NT2/D1 (cell line): ENCODE measurements at places on chromosomes 6 and 20.
A peak's percentile ranks its signal among the peaks of the same experiment; 100 is the strongest.

- DNase-seq = no peak
Observed at GRCh38 chr20:23339986-23340385, 10.6 kb upstream of the NXT1 start.

GRCh38 chr6:157323255-157323965 lies at the start of gene TMEM242:
TMEM242 (minus strand) TSS chr6:157323519; CDS start chr6:157323499, 20 bp downstream.
- peak; percentile 80 for DNase-seq

DNA sequence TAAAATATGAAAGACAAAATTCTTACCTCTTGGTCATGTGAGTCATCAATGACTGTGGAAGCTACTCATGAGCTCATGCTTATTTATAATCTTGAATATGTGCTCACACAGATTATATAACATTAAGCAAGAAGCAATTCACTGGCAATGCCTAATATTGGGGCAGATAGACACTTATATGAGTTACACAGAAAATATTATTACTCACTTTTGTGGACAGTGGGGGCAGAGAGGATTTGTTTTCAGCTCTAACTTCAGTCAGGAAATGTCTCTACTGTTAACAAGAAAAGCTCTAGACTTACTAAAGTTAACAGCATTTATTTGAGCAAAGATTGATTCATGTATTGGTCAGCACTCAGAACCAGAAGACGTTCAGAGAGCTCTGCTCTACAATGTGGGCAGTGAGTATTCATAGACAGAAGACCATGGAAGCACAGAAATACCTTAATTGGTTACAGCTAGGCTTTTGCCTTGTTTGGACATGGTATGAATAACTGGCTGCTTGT lies 85.8 kb upstream of the AHI1 start:
- no peak for DNase-seq

DNA sequence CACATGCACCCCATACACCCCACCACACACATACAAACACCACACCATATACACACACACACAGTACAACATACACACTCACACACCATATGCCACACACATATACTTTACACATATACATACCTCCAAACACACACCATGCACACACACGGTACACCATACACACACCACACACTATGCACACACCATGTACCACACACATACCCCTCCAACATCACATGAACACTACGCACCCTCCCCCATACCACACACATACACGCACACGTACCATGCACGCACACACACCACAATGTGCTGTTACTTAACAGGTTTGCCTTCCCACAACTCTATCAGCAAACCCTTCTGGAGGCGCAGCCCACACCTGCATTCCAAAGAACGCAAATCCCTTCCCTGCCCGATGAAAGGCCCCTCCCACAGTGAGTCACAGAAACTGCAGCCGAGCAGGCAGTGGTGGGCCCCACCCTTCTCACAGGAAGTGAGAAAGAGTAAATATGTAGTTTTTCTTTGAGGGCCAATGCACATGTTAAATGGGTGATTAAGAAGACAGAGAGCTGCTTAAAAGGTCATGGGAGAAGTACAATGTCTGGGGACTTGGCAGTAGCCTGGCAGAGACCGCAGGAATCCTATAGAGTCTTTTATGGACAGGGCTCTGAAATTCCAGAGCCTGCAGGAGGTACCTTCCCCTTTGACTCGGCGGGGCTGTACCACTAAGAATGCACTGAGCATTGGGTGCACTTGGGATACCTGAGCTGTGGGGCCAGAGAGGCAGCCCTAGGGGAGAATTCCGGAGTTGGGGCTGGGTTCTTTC lies 34.1 kb upstream of the EZR start:
- DNase-seq = peak; percentile 95

DNA sequence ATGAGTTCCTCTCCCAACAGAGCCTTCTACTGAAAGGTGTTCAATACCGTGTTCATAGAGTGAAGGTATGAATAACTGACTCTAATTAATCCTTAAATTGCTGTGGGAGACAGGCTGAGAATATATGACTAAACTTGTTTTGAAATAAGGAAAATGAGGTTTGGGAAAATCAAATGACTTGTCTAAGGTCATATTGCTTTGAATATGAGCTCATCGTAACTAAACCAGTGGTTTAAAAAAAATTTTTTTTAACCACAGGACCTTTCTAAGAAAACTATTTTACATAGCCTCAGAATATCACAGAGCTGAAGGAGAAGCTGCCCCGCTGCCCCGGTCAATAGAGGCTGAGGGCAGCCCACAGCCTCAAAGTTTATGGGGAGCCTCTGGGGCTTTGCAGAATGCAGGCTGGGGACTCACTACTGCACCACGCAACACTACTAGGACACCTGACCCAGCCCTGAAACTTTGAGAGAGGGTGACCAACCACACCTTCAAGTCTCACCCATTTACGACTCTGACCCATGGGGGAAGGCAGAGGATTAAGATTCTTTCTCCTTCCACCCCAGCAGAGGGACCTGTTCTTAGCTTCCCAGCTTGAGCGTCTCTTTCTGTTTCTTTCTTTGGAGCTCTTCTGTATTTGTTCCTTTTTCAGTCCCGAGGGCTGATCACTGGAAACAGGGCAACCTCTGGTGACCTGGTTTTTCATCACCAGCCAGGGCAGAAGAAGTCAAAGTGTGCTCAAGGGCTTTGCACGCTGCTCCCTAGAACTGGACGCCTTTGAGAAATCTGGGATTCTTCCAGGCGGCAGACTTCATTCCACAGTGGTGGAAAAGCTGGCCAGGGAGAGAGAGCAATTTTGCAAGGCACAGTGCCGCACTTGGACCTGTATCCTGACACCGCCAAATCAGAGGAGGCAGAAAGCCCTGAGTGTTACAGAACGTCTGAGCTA lies 220.2 kb downstream of the ATXN1 start:
- DNase-seq = no peak

DNA sequence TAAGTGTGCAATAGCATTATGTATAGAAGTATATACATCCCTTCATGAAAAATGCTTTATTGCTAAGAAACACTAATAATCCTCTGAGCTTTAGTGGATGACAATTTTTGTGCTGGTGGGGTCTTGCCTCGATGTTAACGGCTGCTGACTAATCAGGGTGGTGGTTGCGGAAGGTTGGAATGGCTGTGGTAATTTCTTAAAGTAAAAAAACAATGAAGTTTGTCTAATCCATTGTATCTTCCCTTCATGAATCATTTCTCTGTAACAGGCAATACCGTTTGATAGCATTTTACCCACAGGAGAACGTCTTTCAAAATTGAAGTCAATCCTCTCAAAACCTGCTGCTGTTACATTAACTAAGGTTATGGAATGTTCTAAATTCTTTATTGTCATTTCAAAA lies 816.5 kb upstream of the GJE1 start:
- DNase-seq = no peak

- no peak for DNase-seq
Observed at GRCh38 chr20:10788055-10788454, 114.3 kb upstream of the JAG1 start.

- no peak for DNase-seq
Observed at GRCh38 chr6:85556992-85557668, 36.5 kb downstream of the SNX14 start.

DNA sequence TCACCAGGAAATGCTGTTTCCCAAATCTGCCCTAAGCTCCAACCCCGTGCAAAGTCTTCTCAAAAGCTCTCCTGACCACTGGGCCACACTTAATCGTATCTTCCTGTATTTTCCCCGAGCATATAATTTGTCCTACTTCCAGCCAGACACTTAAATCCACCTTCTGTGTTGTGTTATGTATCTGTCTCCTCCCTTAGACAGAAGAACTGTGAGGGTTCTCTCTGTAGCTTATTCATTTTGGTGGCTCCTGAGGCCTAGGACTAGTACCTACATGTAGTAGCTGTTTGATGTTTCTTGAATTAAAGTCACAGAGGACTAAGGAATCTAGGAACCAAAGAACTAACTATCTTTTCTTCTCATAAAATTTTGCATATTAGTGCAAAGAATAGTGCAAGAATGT lies 292.6 kb downstream of the ALDH8A1 start:
- no peak for DNase-seq

DNA sequence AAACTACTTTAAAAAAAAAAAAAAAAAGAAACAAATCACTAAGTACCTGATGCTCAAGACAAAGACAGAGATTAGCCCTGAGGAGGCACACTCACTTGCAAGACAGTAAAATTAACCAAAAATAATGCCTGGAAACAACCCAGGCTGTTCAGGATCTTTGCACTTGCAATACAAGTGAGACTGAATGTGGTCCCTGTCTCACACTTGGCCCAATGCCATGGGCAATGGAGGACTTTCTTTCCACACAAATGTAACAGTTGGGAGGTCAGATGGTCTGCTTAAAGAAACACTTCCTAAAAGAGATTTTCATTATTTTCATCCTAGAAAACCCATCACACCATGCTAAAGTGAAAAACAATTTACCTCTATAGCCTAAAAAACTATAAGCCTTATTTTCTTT lies 16.2 kb downstream of the STAU1 start:
- no peak for DNase-seq

GRCh38 chr20:9403448-9403847 lies 110.9 kb upstream of the LAMP5 start:
- DNase-seq = no peak

GRCh38 chr6:33177552-33178446 lies 14.5 kb downstream of the COL11A2 start:
- DNase-seq = no peak

DNA sequence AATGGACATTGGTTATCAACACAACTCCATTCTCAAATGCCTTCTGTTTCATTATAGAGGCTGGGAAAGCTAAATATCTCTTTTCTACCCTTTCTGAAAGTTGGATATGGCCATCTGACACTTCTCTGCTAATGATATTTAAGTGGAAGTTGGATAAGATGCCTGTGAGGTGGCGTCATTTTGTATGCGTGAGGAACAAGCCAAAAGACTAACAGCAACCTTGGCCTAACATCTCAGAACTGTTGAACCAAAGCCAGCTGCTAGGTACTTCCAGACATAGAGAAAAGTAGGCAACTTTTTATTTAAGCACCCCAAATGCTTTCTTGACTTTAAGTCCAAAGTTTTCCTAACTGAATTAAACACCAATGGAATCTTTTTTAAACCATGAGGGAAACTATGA lies 708.4 kb downstream of the CD109 start:
- no peak for DNase-seq

DNA sequence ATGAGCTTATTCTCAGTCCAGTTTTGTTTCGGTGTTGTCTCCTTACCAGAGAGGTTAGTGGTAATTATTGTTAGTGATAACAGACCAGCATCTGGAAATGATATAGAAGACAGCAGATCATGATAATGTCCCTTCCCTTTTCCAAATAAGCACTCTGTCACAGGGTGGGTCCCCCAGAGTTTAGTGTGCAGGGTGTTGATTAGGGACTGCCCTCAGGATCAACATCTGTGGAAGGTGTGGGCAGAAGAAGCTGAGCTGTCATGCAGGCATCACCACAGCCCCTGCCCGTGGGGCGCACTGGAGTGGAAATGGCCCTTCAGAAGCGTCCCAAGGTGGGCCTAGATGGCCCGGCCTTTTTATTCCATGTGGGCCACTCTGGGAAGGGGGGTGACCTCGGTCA lies 67.6 kb upstream of the DTNBP1 start:
- DNase-seq = no peak

GRCh38 chr20:40669692-40670091 lies 19.3 kb downstream of the MAFB start:
- DNase-seq = no peak

GRCh38 chr6:117395164-117395563 lies 30.6 kb downstream of the ROS1 start:
- no peak for DNase-seq

DNA sequence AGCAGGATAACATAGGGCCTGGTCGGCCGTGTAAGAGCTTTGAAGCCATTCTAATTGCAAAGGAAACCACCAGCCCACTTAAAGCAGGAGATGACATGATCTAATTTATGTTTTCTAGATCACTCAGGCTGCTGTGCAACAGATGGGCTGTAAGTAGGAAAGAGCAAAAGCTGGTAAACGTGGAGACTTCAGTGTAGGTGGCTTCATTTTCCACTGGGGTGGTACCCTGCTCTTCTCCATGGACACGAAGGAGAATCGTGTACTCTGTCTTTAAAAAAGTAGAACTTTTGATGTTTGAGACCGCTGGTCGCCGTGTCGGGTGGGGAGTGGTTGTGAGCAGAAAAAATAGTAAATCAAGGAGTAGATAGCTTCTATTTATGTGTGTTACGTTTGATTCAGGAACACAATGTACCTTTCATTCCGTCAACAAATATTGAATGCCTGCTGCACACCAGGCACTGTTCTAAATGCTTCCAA lies 6.4 kb downstream of the CASS4 start:
- no peak for DNase-seq

GRCh38 chr6:69801225-69801624 lies 4.4 kb upstream of the LMBRD1 start:
- DNase-seq = no peak

DNA sequence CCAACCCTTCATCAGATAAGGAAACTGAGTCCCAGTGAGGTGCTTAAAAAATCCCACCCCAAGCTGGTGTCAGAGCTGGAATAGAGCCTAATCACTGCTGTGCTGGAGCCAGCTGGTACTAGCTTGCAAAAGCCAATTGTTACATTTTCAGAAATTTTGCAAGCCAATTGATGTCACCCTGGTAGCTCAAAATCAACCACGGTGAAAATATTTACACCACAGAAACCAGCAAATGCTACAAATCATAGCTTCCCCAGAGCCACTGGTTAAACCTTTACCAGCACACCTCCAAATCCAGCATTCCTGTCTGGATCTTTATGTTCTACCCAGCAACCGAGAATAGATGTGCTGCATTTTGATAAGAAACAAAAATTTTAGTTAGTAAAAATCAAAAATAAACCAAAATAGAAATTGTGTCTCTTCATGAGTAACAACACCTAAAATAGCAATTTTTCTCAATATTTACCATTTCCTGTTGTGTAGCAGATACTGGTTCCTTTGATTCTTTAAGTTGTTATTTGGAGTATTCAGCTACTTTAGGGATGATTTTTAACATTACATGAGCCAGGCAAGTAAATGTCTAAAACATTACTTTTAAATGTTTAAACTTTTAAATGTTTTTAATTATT lies 7.2 kb upstream of the LCA5 start:
- no peak for DNase-seq

DNA sequence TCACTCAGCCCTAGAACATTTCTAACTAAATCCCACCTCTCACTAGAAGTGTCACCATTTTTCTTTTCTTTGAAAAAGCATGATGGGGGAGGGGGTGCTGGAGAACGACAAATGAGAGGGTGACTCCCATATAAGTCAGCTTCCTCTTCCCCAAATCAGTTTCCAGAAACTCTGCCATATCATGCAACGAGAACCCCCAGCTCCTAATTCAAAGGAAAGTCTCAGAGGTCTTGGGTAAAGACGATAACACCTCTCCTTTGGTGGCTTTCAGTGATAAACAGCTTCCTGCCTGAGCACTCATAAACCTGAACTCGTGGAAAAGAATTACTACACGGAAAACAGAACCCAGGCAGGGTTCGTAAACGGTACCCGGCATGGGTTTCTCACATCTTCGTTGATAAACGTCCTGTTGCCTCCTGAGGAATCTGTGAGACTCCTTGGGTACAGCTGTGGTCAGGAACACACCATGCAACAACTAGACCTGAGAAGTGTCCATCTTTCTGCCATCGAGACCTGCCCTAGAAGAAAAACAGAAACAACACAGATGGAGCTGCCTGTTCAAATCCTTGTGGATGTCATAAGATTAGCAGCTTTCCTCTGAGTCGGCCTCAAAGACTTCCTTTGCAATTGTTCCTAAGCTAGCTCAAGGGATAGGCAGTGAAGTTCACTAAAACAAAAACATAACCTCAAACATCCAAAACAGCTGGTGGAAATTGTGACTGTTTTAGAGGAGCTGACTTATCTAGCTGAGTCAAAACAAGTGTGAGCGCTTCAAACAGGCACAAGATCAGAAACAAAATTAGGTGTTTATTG lies 185.8 kb upstream of the PRDM1 start:
- no peak for DNase-seq
